Fibroblast of lung (primary cell): ENCODE measurements at places on chromosomes 12 and 14. TPM values are rescaled to one million over a fixed set of nuclear protein-coding genes. Genes with fewer than 3 reads are reported as not detected.
A peak's percentile ranks its signal among the peaks of the same experiment; 100 is the strongest.

Gene RTN1
- under 0.01 and 0.17 TPM in 2 replicates for total RNA-seq

Gene SPATS2
- total RNA-seq, result 14.1 and 22.1 TPM in 2 replicates

Gene ADCY4
- 1.3 and 7.4 TPM in 2 replicates for total RNA-seq

Gene MYH7
- not detected in 2 replicates for total RNA-seq

Gene GAS2L3
- total RNA-seq, result 18.7 and 33.4 TPM in 2 replicates

Gene PLD4
- total RNA-seq, result under 0.01 and 0.17 TPM in 2 replicates

Gene OVCH1
- total RNA-seq, result 0.51 and 1.2 TPM in 2 replicates

GRCh38 chr12:7146906-7147305, 16.7 kb downstream of the CLSTN3 start:
- no peak for DNase-seq

DNA sequence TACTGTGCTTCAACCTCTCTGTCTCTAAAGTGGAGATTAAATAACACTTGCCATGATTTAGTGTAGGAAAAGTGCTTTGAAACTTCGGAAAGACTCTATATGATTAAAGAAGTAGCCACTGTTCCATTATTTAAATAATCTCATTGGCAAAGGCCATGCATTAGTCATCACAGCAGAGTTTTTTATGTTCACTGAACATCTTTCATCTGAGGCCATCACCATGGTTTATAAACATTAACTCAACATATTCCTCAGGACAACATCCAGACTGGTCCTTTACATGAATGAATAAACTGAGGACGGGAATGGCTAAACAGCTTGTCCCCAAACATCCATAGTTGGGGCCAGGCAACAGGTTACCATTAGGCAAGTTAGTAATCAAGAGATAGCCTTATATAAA, 124.6 kb upstream of the FRMD6 start:
- peak; percentile 74 for DNase-seq

- DNase-seq, result no peak
These were observed 88.7 kb downstream of the SLC8A3 start for GRCh38 chr14:70100071-70100470.

DNA sequence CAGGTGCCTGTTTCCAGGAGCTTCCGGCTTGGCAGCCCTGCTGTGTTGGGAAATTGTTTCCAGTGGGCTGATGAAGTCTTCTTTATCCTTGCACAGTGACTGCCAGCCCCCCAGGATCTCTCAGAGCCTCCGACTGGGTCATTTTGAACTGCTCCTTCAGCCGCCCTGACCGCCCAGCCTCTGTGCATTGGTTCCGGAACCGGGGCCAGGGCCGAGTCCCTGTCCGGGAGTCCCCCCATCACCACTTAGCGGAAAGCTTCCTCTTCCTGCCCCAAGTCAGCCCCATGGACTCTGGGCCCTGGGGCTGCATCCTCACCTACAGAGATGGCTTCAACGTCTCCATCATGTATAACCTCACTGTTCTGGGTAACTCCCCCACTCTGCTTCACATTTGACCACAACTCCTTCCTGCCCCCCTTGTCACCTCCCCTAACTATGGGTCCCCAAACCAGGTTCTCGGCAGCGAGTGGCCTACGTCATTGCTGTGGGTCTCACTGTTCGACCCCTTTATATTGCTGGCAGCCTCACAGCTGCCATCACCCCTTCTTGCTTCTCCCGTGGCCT, 2.3 kb downstream of the LAG3 start:
- DNase-seq, result no peak

DNA sequence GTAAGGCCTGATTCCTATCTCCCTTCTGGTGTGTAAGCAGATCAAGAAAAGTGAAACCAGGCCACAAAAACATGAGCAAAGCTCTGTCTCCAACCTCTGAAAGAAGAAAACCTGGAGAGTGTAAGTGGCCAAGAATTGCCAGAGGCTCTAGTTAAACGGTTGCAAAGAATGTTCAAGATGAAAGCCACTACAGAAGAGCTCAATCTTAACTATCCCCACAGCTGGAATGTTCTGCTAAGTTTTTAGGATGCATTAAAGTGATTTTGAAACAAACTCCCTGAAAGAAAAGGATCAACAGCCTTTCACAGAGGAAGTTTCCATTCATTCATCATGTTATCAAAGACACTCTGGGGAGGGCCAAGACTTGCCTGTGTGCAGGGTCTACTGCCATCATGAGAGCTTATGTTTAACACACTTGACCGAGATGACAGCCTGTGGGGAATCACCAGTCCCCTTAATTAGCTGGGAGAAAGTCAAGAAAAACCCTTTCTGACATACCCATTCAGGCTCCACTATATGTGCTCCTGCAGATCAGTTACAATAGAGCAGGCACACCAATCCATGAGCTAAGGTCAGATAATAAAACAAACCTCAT, 128.0 kb upstream of the OVCH1 start:
- DNase-seq, result peak; percentile 17

DNA sequence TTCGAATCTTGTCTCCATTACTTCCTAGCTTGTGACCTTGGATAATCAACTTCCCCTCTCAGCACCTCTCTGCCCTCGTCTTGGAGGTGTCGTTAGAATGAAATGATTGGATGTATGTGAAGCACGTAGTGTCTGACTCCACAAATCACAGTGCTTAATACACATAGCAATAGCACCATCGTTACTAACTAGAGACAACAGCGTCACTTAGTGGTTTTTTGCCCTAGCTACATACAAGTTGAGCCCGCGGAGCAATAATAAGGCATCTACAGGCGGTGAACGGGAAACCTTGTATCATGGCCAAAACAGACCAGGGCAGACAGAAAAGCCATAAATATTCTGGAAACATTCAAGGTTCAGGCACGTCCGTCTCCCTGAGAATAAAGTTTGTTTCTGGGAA, 154.9 kb downstream of the ASCL4 start:
- peak; percentile 4 for DNase-seq

DNA sequence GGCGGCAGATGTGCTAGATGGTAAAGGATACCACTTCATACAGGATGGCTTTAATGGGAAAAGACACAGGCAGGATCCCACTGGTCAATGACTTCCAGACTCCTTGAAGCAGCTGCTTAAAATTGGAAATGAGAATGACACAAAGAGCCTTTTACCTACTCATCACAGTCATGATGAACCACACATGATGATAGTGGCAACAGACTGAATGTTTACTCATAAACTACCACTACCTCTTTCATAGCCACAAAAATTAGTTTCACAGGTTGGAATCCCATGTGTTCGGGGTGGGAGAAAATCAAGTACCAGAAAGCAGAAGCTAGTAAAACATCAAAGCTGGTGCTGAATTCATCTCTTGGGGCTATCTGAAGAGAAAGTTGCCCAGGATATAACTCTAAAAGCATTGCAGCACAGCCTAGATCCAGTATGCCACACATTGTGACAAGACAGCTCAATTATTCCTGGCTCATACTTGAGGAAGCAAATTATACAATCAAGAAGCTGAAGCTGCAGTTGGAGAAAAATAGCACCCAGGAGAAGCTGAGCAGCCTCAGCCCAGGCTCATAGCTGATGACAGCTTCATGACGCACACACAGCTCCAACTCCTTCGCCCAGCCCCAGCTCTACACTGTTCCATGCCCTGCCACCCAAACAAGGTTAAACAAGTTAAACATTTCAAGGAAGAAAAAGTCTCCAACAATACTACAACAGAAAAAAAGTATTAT, 29.0 kb upstream of the C12orf50 start:
- no peak for DNase-seq

- DNase-seq, result peak; percentile 79
These were observed 224.0 kb downstream of the TTC6 start for GRCh38 chr14:37819155-37820015.

GRCh38 chr12:66879409-66879808, 200.5 kb upstream of the GRIP1 start:
- no peak for DNase-seq

- no peak for DNase-seq
These were observed 7.9 kb upstream of the PUS1 start for GRCh38 chr12:131920902-131921840.

- no peak for DNase-seq
These were observed 58.8 kb downstream of the AEBP2 start for GRCh38 chr12:19498099-19498498.

DNA sequence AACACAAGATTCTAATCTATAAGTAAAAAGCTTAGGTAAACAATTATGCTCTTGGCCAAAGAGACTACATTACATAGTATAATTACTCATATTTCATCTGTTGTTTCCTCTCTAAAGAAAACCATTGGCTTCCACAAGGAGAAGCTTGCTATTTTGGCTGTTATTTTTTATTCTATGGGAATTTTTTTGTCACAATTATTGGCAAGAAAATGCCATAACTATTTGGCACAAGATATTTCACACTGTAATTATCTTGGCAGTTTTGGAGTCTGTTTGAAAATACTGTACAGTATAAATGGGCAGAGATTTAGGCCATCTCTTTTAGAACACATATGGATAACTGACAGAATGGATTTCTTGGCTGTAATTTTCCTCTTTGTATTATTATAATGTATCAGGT, 51.2 kb downstream of the KCNH5 start:
- no peak for DNase-seq

DNA sequence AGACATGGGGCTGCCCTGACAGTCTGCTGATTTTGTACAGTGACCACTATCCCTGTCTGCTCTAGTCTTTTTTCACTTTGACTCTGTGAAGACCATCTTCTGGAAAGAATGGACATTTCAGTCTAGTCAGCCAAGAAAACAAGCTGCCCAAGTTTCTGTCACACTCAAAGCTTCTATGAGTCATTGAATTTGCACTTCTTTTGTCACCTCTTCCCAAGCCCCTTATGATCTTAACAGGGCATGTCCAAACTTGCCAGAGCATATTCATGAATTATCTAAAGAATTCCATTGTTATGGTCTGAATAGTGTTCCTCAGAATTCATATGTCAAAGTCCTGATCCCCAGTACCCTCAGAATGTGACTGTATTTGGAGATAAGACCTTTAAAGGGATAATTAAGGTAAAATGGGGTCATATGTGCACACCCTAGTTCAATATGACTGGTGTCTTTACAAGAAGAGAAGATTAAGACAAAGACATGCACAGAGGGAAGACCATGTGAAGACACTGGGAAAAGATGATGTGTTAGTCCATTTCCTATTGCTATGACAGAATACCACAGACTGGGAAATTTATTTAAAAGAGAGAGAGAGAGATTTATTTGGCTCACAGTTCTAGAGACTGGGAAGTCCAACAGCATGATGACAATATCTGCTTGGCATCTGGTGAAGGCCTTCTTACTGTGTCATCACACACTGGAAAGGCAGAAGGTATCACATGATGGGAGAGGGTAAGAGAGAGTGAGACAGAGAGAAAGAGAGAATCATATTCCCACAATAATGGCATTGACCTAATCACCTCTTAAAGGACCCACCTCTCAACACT, 242.6 kb downstream of the BTG1 start:
- peak; percentile 63 for DNase-seq

- peak; percentile 7 for DNase-seq
These were observed 1.0 kb upstream of the TESC start for GRCh38 chr12:117100251-117100650.

DNA sequence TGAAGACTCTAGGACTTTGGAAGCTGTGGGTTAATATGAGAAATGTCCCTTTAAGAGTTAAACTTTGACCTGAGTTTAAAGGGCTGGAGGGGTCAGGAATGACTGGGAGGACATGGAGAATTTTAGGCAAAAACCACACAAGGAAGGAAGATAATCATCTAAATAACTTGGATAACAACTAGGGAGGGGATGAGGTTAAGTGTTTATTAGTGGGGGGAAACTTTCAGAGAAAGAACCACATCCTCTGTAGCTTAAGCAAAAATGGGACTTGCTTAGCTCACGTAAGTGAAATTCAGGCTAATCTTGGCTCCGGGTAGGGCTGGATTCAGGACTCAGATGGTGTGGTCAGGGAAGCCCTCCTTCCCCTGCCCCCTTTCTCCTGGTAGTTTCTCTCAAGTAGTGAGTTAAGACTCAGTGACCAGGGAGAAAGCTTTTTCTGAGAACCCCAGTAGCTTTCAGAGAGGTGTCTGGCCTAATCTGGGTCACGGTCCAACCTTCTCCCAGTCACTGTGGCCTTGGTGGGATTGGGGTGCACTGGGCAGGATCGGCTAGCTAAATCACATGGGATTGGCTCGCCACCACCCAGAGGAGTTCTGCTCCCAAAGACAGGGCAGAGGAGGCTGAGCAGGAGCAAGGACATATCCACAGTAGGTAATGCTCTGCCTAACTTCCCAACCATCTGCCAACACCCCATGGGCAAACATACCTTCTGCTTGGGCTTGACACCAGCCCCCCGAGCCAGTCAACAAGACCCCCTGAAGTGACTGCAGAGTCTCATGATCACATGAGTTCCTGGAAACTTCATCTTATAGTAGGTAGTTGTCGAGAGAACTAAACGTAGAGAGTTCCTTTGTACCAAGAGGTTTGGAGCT, 52.8 kb downstream of the ARF6 start:
- no peak for DNase-seq

DNA sequence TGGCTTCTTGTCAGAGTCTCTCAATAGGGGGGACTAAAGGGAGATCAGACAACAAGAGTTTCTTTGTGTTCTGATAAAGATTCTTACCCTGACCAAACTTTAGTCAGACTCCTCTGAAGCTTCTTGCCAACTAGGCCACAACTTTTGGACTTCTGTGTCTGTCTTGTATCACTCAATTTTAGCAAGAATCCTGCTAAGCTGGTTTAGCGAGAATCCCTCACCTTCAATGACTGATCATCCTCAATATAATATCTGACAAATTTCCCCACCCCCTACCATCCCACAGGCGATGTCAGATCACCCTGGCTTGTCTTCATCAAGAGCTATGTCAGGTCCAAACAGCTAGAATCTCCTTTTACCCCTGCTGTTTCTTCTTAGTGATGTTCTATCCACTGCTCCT, 215.2 kb downstream of the RASSF9 start:
- no peak for DNase-seq

DNA sequence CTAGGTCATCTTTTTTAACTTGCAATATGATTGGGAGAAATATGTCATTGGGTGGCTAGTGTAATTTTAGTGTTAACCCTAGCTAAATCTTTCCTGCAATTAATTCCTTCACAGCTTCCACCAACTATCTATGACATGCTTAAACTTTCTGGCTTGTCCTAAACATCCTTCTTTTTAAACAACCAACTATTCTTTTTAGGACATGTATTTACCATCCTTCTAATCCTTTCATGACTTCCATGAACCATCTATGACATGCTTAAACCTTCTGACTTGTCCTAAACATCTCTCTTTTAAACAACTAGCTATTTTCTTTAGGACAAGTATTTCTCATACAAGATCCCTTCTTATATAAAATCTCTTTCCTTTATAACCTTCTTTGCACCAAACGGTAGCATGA, 179.6 kb upstream of the PDZRN4 start:
- no peak for DNase-seq

DNA sequence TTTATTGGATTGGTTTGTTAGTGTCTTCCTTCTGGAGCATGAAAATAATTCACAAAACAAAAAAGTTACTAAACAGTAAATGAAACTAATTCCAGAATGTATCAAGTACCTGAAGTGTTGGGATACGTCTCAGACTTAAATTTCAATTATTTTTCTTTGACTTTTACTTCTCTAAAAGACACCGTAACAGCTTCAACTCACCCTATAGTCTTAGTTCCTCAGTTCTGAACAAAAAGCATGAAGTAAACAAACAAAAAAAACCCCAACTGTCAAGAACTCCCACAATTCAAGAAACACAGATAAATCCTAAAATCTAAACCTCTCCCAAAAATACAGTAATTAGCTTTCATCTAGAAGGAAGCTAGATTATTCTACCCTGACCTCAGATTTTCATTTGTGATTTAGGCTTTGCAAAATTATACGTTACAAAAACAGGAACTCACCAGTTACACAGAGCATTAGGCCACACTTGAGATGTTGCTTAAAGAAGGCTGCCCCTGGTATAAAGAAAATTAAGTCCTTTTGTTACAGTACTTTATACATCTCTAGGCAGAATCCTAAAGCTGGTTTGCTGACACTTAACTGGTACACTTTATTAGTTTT, 10.2 kb downstream of the HEATR5A start:
- no peak for DNase-seq

GRCh38 chr12:92073094-92073493, 72.6 kb downstream of the BTG1 start:
- DNase-seq, result no peak
